ENCODE measurements at places on chromosomes 11 and 22.

- no peak for DNase-seq
Measured at GRCh38 chr11:74676596-74676995, 54.6 kb downstream of the CHRDL2 start.

- DNase-seq, result no peak
Measured at GRCh38 chr22:37146051-37146385, 3.7 kb downstream of the IL2RB start.

DNA sequence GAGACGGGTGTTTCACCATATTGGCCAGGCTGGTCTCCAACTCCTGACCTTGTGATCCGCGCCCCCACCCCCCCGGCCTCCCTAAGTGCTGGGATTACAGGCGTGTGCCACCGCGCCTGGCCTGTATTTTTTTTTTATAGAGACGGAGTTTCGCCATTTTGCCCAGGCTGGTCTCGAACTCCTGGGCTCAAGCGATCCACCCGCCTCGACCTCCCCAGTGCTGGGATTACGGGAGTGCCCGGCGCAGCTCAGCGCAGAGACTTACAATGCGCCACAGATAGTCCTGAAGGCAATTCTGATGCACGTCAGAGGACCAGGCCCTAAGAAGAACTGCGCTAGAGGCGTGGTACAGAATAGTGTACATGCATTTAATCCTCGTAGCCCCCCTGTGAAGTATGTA lies 587 bp upstream of the VPS51 start:
- no peak for DNase-seq

DNA sequence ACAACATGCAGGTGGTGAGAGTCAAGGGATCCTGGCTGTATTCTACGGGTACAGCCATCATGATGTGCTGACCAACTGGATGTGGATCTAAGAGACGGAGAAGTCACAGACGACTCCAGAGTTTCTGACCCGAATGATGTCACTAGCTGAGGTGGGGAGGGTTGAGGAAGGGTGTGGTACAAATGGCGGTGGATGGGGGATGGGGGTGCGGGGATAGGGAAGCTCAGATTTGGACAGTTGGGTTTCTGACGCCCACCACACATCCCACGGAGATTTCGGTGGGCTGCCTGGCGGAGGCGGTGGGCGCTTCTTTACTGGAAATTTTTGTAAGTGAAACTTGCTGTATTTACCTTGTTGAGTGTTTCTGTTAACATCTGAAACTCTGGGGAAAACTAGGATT lies 126.7 kb downstream of the OSBP2 start:
- no peak for DNase-seq

DNA sequence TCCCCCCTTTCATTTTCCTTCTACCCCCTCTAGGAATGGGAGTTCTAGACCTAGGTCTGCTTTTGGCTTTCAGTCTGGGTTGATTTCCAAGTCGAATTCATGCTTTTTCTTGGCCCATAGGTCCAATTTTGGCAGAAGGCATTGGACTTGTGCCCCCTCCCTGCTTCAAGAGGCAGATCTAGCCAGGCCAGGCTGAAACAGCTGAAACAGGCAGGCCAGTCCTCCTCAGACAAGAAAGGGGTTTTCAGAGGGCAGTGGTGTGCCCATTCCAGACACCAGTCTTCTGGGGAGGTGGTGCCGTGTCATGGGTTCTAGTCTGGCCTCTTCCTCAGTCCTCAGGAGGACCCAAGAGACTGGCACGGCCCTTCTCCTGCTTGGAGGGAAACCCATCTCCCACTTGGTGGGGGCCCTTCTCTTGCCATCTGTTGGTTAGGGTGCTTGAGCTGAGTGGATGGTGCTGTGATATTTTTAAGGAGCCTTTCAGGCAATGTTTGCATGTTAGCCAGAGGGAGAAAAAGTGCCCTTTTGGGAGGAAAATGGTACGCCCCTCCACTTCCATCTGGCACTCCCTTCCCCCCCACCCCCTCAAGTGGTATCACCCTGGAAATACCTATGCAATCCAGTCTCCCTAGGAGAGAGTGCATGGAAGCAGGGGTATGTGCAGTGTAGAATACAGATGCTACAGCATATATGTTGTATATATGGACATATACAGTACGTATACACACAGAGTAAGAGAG lies 53.6 kb downstream of the SYT13 start:
- DNase-seq, result no peak

- no peak for DNase-seq
Measured at GRCh38 chr22:50641696-50642607, 14.0 kb upstream of the ARSA start.

GRCh38 chr11:7688238-7688826 lies 15.0 kb upstream of the CYB5R2 start:
- DNase-seq, result no peak
